ENCODE measurements at places on chromosomes 13 and 19. TPM values are rescaled to one million over a fixed set of nuclear protein-coding genes. Genes with fewer than 3 reads are reported as not detected.

GRCh38 chr19:29271341-29271740 is 58.4 kb upstream of the UQCRFS1 start:
- no peak for DNase-seq

DNA sequence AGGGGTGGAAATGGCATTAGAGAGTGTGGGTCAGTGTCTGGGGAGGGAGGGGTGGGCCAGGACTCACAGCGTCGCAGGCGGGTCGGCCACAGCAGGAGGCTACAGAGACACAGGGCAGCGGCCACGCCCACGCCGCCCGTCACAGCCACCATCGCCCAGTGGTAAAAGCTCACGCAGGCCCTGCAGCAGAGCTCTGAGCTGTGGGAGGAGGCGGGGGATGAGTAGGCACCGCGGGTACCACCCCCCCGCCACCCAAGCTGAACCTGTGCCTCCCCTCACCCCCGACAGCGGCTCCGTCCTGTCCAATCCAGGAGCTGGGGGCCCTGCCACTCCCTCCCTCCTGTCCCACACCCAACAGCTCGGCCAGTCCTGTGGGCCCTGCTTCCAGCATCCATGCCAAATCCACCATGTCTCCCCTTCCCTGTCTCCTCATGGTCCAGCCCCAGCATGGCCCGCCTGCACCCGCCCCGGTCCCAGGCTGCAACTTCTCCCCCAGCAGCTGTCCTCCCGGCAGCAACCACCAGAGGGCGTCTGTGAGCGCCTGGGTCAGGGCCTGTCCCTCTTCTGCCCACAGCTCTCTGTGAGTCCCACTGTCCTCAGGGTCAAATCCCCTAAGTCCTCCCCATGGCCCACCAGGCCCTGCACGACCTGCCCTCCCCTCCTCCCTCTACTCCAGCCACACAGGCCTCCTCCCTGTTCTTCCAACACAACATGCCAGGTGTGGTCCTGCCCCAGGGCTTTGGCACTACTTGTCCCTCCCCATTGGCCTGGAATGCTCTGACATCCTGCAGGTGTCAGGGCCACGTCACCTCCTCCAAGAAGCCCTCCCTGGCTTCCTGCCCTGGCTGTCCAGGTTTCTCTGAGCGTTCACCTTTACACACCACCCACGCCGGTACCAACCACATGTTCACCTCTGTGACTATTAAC is 6.0 kb downstream of the TEKTIP1 start:
- DNase-seq = peak; percentile 93

DNA sequence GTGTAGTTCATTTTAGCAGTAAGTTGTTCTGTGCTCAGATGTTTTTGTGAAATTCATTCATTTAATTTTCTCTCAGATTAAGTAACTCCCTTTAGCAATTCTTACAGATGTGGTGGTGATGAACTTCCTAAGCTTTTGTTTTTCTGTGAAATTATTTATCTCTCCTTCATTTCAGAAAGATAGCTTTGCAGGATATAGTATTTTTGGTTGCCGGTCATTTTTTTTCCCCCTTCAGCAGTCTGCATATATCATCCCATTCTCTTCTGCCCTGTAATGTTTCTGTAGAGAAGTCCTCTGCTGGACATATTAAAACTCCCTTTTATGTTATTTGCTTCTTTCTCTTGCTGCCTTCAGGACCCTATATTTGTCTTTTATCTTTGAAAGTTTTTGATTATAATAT is 470.2 kb downstream of the PCDH9 start:
- DNase-seq = no peak

DNA sequence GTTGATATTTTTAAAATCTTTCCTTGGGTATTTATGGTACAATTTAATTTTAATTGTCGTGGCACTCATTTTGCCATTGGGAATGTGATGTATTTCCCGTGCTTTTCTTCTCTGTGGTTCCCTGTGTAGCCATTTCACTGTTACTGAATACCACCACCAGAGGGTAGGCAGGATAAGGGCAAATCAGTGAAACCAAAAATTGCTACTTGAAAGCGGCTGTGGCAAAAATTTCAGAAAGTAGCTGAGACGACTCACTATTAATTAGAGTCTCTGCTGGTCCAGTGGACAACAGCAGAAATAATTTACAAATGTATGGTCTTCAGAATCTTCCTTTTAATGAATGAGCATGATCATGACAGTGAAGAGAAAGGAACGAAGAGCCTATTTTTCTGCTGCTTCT is 34.4 kb upstream of the MIR17HG start:
- no peak for DNase-seq

- DNase-seq = no peak
These were observed 61.5 kb upstream of the TDRD3 start for GRCh38 chr13:60335531-60335930.

- DNase-seq = no peak
These were observed 8.7 kb upstream of the CHST8 start for GRCh38 chr19:33612928-33613619.

SLC6A16 gene
- 2.1 TPM for total RNA-seq

GRCh38 chr13:41416276-41416675 is 41.1 kb upstream of the RGCC start:
- no peak for DNase-seq

DNA sequence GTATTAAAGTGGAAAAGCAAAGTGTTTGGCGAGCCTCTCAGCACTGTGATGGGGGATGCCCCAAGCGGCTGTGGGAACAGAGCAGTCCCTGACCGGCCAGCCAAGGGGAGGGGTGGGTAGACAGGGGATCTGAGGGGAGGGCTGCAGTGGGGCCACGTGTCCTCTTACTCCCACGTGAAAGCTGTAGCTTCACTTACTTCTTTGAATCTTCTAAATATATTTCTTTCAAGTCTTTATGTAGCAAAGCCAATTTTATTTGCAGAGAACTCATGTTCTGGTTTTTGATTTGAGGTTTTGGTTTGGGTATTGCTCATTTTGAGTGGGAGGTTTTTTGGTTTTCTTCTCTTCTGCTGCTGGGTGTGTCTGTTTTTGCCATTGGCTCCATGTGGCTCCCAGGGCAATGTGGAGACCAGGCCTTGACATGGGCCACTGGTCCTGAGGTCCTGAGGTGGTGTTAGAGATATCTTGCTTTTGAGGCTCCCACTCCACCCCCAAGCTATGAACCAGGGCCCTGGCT is 17.7 kb upstream of the OVOL3 start:
- no peak for DNase-seq

GRCh38 chr13:79943346-79944023 is 397.4 kb downstream of the SPRY2 start:
- no peak for DNase-seq

DNA sequence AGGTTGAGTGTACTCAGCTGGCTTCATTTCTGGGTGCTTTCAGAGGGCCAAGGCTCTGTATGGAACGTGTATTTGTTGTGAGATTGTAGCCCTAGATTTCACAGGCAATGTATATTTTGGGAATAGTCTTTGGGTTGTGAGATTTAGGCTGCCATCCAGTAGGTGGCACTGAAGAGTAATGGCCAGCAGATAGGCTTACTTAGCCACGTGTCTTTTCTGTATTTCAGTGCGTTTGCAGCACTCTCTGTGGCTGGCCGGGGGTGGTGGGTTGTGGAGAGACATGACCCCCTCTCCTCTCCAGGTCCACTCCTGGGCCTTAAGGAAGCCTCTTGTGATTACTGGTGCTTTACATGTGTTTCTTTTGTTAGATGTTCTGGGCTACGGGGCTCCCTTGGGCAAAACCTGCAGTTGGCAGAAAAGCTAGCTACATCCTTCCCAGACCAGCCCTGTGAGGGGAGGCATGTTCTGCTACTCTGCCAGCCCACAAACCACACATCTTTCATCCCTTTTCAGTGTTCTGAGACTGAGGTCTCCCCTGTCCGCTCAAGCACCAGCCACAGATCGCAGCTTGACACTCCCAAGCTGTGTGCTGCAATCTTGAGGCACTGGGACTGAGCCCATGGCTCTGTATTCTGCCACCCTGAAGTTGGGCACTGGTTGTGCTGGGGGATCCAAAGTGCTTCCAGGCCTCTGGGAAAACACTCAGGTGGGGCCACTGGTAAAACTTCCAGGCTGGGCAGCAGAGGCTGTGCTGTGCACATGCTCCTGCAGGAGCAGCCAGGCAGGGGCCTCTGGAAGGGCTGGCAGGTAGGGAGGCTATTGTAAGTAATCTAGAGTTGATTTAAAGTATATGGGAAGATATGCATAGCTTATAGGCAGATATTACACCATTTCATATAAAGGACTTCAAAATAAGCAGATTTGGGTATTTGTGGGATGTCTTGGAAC is 1096.8 kb upstream of the PCDH20 start:
- peak; percentile 60 for DNase-seq

GRCh38 chr13:32811297-32811800 is 204.9 kb upstream of the KL start:
- DNase-seq = no peak

GRCh38 chr13:32117701-32118100 is 86.1 kb downstream of the FRY start:
- DNase-seq = no peak

PRODH2 gene
- not detected for total RNA-seq

GRCh38 chr19:46355234-46356148 is 8.6 kb downstream of the PPP5C start:
- no peak for DNase-seq

DNA sequence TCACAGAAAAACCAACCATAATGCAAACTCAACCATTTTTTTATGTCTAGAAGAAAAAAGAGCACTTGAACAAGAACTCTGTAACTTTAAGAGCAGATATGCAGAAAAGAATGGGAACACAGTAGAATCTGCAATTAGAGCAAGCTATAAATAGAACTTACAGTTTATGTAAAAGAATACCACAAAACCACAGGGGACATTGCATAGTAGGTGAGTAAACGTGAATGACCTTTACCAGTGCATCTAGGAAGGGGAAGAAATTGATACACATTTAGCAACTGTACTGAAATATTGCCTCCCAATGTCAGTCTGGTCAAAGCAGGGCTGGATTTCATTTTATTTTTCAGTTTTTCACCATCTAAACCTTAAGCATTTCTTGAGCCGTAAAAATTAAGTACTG is 242.2 kb upstream of the EDNRB start:
- DNase-seq = no peak

- no peak for DNase-seq
These were observed 9.4 kb upstream of the ZNF234 start for GRCh38 chr19:44131955-44132354.

ZNF724 gene
- 59.0 TPM for total RNA-seq

- DNase-seq = no peak
These were observed 12.5 kb downstream of the AP1M1 start for GRCh38 chr19:16210168-16210567.

DNA sequence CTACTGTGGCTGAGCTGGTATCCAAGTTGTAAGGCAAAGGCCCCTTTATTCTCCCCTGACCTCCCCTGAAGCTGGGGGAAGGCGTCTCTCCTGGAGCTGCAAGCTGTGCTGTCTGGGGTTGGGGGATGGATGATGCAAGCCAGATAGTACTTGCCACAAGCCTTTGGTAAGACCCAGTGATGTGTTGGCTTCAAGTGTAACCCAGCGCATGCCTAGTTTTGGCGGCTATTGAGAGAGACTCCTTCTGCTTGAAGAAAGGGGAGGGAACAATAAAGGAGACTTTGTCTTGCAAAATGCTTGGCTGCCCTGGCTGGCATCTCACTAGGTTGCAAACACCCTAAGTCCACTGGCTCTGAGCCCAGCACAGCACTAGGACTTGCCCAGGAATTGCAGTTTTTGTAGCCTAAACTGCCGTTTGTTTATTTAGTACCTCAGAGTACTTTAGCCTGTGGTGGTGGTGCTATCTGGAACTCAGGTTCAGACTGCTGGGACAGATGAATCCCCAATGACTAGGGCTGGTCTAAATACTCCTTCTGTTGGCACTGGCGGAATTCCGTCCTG is 108.2 kb downstream of the TNFSF13B start:
- DNase-seq = no peak

GRCh38 chr13:98775844-98776598 is 23.5 kb upstream of the SLC15A1 start:
- no peak for DNase-seq

GRCh38 chr13:35388441-35389355 is 87.8 kb downstream of the MAB21L1 start:
- DNase-seq = no peak

FOSB gene
- total RNA-seq = 5.4 TPM

CAPNS1 gene
- total RNA-seq = 332 TPM

DNA sequence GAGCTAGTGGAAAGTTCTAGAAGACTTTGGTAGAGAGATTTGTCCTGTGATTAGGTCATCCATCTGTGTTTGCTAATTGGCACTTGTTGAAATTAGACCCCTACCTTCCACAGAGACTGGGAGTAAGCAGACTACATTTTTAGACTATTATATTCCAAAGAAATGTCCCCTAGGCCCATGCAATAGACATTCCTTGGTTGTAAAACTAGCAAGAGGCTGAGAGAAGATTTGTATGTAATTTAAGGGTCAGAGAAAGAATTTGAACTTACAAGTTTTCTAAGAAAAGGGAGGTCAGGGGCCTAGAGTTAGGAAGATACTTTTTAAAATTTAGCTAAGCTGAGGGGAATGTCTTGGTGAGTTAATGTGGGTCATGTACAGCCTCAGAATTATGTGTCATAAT is 470.7 kb upstream of the SLITRK1 start:
- no peak for DNase-seq

ZNF723 gene
- total RNA-seq = not detected

ANGPTL4 gene
- total RNA-seq = 2.2 TPM

GRCh38 chr19:3323026-3323425 is 43.4 kb upstream of the NFIC start:
- DNase-seq = no peak

SHISA2 gene
- total RNA-seq = 20.5 TPM

UFM1 gene
- 57.7 TPM for total RNA-seq

GRCh38 chr13:71304861-71305260 is 562.1 kb downstream of the DACH1 start:
- no peak for DNase-seq

ZNF790 gene
- total RNA-seq = 8.6 TPM

GRCh38 chr13:110161112-110161882 is 145.7 kb downstream of the COL4A1 start:
- DNase-seq = no peak

Measured in WTC11 (cell line).